Ovary (tissue), 10 donors: ENCODE measurements at places on chromosomes 7 and 10. TPM values are rescaled to one million over a fixed set of nuclear protein-coding genes. Genes with fewer than 3 reads are reported as not detected.

CTAGE15 gene
- not detected for total RNA-seq

MAT1A gene
- 7.7 TPM for total RNA-seq

GBX1 gene
- total RNA-seq, result not detected

- H3K27ac ChIP-seq, result no peak overlapping the region
- H3K27me3 ChIP-seq, result no peaks in the 10 kb centered on the region
- H3K4me1 ChIP-seq, result peaks cover 19% of the 10 kb centered on the region
- no peak for DNase-seq
- no peak overlapping the region for H3K4me3 ChIP-seq
These were observed 130.5 kb downstream of the GRK5 start for GRCh38 chr10:119337796-119338432.
